ENCODE measurements at places on chromosomes 12 and 14.

- DNase-seq: no peak
Measured at GRCh38 chr14:71733210-71733883, 198.9 kb upstream of the RGS6 start.

- no peak for DNase-seq
Measured at GRCh38 chr12:112847708-112848337, 56.3 kb downstream of the RPH3A start.

DNA sequence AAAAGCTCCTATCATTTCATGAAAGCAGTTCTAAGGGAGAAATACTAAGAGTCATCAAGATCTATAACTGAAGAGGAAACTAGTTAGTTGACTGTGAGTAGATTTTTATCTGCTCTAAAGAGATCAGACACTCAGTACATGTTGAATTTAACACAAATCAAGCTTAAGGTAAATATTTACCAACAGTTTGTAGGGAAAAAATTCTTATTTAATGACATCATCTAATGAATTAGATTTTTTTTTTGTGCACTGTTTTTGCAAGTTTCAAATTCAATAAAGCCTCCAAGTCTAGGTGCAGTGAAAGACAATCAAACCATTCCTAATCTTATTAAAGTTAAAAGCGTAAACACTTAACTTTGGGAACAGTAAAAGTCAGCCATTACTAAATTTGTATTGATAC, 93.0 kb upstream of the PRKD1 start:
- no peak for DNase-seq

DNA sequence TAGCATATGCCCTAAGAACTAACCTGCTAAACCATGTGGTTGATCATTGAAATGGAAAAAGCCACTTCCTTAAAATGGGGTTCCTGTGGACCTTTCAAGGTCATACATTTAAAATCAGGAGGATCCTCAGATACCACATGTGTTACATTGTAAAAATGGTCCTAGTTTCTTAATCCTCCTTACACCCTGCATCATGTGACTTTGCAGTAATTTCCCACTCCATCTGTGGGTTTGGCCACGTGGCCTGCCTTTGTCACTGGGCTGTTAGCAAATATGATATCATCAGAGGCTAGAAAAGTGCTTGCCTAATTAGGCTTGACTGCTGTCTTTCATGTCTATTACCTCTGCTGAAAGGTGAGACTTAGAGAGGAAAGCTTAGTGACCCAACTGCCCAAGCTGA, 70.7 kb downstream of the CMKLR1 start:
- no peak for DNase-seq

- no peak for DNase-seq
Measured at GRCh38 chr12:107406932-107407331, 278.7 kb upstream of the PWP1 start.

DNA sequence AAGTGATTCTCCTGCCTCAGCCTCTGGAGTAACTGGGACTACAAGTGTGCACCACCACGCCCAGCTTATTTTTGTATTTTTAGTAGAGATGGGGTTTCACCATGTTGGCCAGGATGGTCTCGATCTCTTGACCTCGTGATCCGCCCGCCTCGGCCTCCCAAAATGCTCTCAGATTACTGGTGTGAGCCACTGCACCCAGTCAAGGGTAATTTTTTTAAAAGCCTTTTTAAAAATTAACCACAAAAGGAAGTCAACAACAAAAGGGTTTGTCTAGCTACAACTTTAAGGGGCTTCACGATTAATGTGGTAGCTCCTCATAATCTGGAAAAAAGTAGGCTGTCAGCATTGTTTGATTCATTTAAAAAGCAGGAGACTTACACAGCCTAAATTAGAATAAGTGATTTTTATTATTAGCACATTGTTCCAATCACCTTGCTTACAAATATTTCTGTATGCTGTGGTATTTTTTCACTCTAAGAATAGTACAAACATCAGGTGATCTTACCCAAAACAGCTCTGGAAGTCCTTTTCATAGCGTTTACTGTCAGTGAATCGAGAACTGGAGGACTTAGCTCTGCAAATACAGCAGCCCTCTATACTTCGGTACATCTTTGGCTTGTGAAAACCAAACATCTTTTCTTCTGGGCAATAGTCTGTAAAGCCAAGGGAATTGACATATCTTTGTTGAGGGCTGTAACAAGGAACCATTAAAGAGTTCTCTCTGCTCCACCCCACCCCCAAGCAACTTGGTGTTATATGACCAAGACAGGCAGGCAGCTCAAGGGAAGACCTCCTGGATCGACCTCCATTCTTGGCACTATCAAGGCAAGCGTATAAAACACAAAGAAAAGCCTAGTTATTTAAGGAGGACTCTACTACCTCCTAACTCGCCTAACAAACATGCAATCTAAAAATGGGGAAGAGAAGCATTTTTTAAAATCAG, 28.1 kb downstream of the SINHCAF start:
- no peak for DNase-seq

DNA sequence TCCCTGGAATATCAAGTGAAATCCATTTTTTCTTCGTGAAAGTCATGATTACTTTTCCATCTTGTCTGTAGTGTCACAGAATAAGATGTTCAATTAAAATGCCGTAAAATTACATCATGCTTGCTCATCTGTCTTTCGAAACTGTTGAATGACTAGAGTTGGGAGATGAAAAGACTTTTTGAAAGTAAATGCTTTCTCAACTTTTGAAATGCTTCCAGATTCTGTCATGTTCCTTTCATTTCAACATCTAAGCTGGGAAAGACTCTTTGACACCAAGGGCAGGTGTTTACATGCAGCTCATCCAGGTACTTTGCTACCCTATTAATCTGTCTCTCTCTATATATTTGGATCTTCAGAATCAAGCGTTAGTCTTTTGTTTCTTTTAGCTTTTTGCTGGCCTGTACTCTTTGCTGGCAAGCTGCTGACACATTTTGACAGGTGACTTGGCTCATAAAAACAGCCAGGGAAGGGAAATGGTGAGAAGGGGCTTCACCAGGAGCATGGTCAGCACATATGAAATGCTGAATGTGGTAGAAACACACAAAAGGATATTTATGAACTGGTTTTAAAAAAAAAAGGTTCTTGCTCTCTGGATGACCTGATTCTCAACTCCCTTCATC, 77.0 kb upstream of the METAP2 start:
- DNase-seq: no peak

DNA sequence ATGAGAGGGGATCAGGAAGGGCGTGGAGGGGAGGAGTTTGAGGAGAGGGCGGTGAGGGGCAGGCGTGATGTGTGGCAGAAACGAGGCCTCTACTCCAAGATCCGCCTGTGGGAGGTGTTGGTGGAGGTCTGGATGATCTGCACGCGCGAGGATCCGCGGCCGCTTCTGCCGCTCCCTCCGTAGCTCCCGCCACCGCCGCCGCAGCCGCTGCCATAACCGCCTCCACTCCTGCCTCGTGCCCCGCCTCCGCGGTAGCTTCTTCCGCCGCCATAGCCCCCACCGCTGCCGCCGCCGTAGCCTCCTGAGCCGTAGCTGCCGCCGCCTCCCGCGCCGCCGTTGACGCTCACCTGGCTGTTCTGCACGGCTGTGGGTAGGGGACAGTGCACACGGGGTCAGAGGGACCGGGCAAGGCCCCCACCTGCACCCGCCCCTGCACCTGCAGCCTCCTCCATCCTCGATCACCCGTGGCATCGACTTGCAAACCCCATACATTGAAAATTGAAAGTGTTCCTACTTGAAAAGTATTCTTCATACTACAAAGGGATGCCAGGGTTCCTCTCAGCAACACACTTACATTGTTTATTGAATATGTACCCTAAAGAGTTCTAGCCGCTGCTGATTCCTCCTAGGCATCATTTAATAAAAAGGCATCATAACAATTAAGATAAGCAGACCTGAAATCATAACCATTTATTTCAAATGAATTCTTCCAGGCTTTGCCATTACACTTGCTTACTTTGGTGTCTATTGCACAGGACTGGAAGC, 11.1 kb upstream of the KRT1 start:
- peak; percentile 46 for DNase-seq

GRCh38 chr12:127984386-127985055, 282.4 kb upstream of the TMEM132C start:
- no peak for DNase-seq

GRCh38 chr12:113422886-113423669, 898 bp downstream of the SDSL start:
- no peak for DNase-seq

DNA sequence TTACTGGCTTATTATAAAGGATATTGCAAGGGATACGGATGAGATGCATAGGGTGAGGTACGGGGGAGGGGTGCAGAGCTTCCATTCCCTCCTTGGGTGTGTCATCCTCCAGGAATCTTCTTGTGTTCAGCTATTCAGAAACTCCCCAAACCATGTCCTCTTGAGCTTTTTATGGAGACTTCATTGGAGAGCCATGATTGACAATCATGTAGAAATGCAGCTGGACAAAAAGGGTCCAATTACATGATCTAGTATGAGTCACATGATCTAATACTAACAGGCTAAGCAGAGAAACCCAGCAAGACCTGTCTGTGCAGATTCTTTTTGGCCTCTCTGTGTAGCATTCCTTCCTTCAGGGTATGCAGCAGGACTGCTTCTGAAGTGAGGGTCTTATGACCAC, 23.9 kb upstream of the FLVCR2 start:
- DNase-seq: no peak

GRCh38 chr12:51922762-51923505, 15.6 kb downstream of the ACVRL1 start:
- no peak for DNase-seq

- DNase-seq: no peak
Measured at GRCh38 chr12:6765048-6765633, 1.0 kb upstream of the PTMS start.

GRCh38 chr12:132711080-132711843, 620 bp downstream of the PGAM5 start:
- peak; percentile 48 for DNase-seq

Data from activated T-cell treated with anti-CD3 and anti-CD28 coated beads, Interleukin-2, amount 50 U/mL, for 48 hours (primary cell).